ENCODE measurements at places on chromosomes 1 and 21.
A peak's percentile ranks its signal among the peaks of the same experiment; 100 is the strongest.

DNA sequence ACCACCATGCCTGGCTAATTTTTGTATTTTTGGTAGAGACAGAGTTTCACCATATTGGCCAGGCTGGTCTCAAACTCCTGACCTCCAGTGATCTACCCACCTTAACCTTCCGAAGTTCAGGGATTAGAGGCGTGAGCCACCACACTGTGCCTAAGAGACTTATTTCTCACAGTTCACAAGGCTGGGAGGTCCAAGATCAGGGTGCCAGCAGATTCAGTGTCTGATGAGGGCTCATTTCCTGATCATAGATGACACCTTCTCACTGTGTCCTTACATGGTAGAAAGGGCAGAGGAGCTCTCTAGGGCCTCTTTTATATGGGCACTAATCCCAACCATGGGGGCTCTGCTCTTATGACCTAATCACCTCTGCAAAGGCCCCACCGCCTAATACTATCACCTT, 58.8 kb downstream of the ARHGEF10L start:
- no peak for DNase-seq
- no peak overlapping the region for H3K27ac ChIP-seq
- H3K27me3 ChIP-seq = no peaks in the 10 kb centered on the region
- no peaks in the 10 kb centered on the region for H3K4me1 ChIP-seq
- no peak overlapping the region for H3K4me3 ChIP-seq

DNA sequence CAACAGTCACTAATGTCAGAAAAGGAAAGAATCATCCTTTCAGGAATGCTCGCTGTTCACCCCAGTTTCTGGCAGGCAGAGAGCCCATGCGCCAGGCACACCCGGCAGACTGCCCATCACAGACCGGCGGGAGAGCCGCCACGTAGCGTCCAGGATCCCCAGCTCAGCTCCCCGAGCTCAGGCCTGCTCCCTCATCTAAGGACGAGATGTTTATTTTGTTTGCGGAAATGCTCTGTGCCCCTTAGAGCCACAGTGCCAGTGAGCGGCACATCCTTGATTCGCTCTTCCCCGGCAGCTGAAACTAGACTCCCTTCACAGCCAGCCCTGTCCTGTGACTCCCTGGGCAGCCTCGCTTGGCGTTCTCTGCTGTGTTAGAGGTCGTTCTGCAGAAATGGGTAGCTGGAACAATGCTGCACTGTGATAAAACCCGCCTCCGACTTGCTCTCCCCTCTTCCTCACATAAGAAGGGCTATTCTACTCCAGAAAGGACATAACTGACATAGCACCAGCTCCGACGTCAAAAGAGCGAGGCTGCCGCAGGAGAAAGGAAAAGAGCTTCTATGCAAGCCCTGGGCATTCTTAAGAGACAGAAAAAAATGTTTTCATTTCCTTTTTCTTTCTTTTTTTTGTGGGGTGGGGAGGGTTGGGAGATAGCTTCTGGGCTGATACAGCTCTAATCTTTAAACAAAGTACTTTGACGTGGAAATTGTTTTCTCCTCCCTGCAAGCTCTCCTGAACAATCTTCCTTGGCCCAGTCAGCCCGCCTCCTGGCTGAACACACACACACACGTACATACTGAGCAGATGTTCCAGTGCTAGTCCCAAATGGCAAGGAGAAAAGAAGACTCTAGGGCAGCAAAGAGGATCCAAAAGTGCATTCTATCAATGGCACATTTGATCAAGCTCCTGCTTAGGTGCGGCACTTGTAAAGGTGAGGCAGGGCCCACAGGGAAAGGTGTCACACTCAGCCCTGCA, 37.2 kb downstream of the MRAP start:
- H3K36me3 ChIP-seq = peaks cover 59% of the 10 kb centered on the region
- peaks cover 2% of the 10 kb centered on the region for H3K4me1 ChIP-seq
- DNase-seq = no peak
- H3K27ac ChIP-seq = no peak overlapping the region

- no peak for DNase-seq
- no peak overlapping the region for H3K4me3 ChIP-seq
- H3K36me3 ChIP-seq = no peaks in the 10 kb centered on the region
- no peak overlapping the region for H3K27ac ChIP-seq
These were observed 90.1 kb upstream of the SIM2 start for GRCh38 chr21:36608897-36609225.

GRCh38 chr1:231027971-231028370, 12.1 kb downstream of the FAM89A start:
- no peak for DNase-seq
- H3K27me3 ChIP-seq = no peaks in the 10 kb centered on the region
- H3K4me1 ChIP-seq = peaks cover 4% of the 10 kb centered on the region
- H3K4me3 ChIP-seq = no peak overlapping the region
- H3K27ac ChIP-seq = no peak overlapping the region

GRCh38 chr1:65247419-65248359, 61.7 kb upstream of the DNAJC6 start:
- H3K36me3 ChIP-seq = no peaks in the 10 kb centered on the region
- no peak overlapping the region for H3K27ac ChIP-seq
- H3K27me3 ChIP-seq = peaks cover 25% of the 10 kb centered on the region
- no peak for DNase-seq

DNA sequence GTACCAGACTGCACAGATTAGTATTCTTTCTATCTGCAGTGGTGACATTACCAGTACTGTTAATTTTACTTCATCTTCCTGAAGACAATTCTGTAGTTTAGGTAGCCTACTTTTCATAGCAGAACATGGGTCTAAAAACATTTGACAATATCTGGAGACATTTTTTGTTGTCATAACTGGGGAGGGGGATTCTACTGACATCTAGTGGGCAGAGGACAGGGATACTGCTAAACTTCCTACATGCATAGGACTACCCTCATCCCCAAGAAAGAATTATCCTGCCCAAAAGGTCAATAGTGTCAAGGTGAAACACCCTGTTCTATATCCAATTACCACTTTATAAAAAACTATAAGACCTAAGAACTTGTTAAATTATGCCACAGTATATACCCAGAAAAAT, 3.4 kb upstream of the ARHGAP29 start:
- peaks cover 80% of the 10 kb centered on the region for H3K27me3 ChIP-seq
- H3K4me3 ChIP-seq = no peak overlapping the region
- H3K36me3 ChIP-seq = peaks cover 1% of the 10 kb centered on the region
- no peak for DNase-seq

DNA sequence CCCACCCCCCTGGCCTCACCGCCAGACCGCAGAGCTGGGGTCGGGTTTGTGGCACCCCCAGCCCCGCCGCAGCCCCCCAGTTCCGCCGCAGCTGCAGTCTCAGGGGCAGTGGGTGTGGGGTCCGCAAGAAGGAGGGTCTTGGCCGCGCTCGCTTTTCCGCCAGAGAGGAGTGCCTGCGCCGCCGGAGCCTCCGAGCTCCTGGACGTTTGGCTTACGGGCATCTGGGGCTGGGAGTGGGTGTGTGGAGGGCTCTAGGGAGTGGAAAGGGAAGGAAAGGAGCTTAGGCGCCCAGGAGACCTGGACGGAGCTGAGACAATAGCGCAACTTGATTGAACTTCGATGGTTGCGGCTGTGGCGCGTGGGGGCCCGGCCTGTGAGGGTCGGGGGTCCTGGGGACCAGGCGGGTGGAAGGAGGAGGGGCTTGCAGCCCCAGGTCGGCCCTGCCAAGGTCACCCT, 88.8 kb upstream of the IPO9 start:
- peaks cover 1% of the 10 kb centered on the region for H3K4me1 ChIP-seq
- H3K4me3 ChIP-seq = no peak overlapping the region
- H3K36me3 ChIP-seq = no peaks in the 10 kb centered on the region
- no peak for DNase-seq
- peaks cover 61% of the 10 kb centered on the region for H3K27me3 ChIP-seq
- H3K27ac ChIP-seq = no peak overlapping the region

- peaks cover 13% of the 10 kb centered on the region for H3K36me3 ChIP-seq
- DNase-seq = no peak
- H3K4me3 ChIP-seq = no peak overlapping the region
- no peaks in the 10 kb centered on the region for H3K27me3 ChIP-seq
- peak overlapping the region; percentile 38 for H3K27ac ChIP-seq
These were observed 9.0 kb downstream of the TRAPPC10 start for GRCh38 chr21:44021064-44021463.

DNA sequence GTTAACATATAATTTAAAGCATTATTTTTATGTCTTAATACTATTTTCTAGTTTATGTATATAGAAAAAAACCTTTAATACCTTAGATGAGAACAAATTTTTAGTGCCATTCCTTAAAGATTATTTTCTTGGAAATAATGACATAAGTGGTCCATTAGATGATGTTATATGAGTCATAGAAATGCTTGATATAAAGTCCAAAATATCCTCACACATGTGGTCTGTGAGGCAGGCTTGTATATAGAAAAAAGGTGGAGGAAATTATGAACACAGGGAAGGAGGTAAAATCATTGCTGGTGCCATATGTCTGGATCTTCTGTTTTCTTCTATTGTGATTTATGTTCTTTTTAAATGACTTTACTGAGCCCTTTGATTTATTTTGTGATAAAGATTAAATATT, 79.3 kb downstream of the MAP3K7CL start:
- no peaks in the 10 kb centered on the region for H3K36me3 ChIP-seq
- H3K4me1 ChIP-seq = peaks cover 4% of the 10 kb centered on the region
- no peak for DNase-seq

Measured in T-helper 2 cell treated with Interferon-gamma antibody and Interleukin-4, amounts not matched to agents 5 μg/mL and 100 μg/mL, for 36 hours (primary cell).